ELR (cell line): ENCODE measurements at places on chromosomes 4 and X.

DNA sequence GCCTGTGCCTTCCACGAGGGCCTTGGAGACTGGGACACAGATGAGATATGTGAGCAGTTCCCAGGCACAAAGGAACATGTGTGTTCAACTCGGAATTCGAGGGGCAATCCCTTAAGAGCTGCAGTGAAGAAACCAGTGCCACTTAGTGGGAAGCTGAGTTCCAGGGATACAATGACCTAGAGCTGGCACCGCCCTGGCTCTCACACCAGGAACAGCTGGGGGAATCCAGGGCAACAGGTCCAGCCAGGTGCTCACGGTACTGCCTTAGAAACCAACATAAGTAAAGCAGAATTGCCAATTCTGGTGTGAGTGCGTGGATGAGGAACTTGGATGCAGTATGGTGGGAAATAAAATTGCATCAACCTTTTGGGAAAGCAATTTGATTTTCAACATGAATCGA, 122.9 kb downstream of the AFAP1 start:
- no peak for DNase-seq

GRCh38 chr4:150964754-150965153, 50.3 kb downstream of the LRBA start:
- DNase-seq, result no peak

GRCh38 chr4:56348576-56348975, 38.7 kb downstream of the AASDH start:
- DNase-seq, result no peak

DNA sequence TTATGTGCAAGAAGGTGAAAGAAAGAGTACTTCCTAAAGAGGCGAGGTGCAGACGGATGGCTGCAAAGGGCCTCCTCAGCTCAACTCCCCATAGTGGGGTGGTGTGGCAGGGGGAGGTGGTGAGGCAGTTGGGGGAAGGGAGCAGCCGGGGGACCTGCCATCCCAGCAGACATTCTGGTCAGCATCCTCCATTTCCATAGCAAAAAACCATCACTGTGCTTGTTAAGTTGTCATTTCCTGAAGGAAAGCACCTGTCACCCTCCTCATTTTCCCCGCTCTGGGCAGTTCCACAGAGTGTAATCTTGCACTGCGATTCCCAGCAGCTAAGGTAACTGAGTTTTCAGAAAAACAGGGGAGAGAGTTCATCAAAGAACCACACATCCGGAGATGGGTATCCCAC, 51.5 kb downstream of the TSPAN5 start:
- DNase-seq, result no peak

DNA sequence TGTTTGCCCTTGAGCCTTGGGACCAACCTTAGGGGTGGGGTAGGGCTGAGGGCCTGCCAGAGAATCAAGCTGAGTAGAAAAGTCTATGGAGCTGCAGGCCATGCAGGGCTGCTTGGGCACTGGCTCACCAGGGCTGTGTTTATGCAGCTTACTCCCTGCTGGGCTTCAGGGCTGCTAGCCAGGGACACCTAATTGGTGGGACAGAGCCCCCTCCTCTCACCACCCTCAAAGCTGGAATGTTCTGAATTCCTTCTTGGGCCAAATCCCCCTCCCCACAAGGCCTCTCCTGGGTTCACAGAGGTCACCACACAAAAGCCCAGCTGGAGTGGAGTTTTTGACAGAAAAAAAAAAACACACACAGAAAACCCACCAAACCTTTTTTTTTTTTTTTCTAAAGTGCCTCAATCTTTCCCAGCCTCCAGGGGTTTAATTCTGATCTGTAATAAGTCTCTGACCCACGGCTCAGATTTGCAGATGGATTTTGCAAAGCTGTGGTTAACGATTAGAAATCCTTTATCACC, at the start of gene CLDN2:
CLDN2 (plus strand) TSS at position 471 of the 521 bp plus-strand sequence. CDS start 7,827 bp downstream, outside the sequence.
- no peak for DNase-seq

DNA sequence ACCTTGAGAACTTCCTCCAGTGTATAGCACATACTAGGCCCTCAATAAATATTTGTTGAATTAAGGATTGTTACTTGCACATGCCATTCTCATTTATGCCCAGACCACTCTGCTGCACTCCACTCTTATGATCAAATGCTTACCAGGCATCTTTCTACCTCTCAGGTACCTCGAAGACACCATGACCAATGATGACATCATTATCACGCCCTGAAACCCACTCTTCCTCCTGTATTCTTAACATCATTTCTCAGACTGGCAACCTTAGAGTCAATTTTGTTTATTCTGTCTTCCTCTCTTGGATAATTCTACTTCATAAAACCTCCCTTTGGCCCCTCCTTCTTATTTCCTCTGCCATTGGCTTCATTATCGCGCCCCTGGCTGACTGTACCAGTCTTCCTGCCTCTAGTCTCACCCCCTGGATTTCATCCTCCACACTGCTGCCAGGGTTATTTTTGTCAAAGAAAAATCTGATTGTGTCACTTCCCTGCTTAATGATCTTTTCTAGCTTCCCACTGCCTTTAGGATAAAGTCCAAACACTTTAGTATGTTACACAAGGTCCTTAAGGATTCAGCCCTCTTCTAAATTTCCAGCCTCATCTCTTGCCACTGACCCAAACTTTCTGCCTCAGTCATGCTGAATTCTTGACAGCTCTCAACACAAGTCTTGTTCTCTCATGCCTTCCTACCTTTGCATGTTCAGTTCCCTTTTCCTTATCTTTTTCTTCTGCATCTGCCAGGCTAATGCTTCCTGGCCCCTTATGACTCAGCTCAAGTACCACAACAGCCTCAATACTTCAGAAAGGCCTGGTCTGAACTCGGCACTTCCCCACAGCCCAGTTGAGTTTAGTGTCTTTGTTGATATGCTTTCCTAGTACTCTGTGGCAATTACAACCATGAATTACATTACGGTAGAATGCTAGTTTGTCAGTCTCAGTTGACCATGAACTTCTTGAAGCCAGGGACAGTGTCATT, 45.8 kb downstream of the HDAC8 start:
- DNase-seq, result peak; percentile 6
